ENCODE measurements at places on chromosomes 7 and 10.

DNA sequence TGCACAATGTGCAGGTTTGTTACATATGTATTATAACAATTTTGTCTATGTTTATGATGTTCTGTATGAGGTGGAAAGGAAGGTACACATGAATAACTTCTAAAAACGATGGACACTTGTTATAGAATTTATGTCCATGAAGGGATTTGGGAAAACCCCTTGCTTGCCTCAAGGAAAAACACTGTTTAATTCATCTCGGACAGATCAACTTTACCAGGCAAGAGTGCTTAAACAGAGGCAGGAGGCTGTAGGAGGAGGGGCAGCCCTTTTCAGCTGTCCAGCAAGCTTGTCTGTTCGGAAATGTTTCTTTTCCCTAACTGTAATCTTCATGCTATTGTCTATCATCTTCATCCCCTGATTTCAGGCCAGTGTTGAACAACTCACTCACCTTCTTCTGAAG lies 200.9 kb downstream of the CDC14C start:
- no peak for DNase-seq

GRCh38 chr7:27462575-27463270 lies 200.0 kb downstream of the HIBADH start:
- DNase-seq, result no peak

GRCh38 chr7:45123913-45124710 lies 12.6 kb upstream of the TBRG4 start:
- DNase-seq, result no peak

GRCh38 chr10:23343591-23344240 lies 881 bp downstream of the C10orf67 start:
- peak; percentile 57 for DNase-seq

DNA sequence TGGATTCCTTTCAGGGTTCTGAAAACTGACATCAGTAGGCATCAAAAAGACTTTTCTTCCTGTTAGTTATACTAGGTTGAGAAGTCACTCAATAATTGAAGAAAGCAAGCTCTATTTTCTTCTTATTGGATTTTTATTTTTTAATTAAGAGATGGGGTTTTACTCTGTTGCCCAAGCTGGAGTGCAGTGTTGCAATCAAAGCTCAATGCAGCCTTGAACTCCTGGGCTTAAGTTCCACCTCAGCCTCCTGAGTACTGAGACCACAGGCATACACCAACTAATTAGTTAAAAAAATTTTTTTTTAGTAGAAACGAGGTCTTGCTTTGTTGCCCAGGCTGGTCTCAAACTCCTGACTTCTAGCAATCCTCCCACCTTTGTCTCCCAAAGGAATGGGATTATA lies 28.0 kb downstream of the PIP4K2A start:
- no peak for DNase-seq

- peak; percentile 52 for DNase-seq
Measured at GRCh38 chr7:38169847-38170246, 8.2 kb upstream of the STARD3NL start.

- no peak for DNase-seq
Measured at GRCh38 chr10:95245425-95246055, 45.3 kb downstream of the PDLIM1 start.

- DNase-seq, result no peak
Measured at GRCh38 chr7:3032256-3032655, 11.4 kb downstream of the CARD11 start.

- peak; percentile 39 for DNase-seq
Measured at GRCh38 chr10:112687647-112688046, 240.6 kb downstream of the VTI1A start.

GRCh38 chr7:34751725-34752643 lies 94.0 kb downstream of the NPSR1 start:
- no peak for DNase-seq

DNA sequence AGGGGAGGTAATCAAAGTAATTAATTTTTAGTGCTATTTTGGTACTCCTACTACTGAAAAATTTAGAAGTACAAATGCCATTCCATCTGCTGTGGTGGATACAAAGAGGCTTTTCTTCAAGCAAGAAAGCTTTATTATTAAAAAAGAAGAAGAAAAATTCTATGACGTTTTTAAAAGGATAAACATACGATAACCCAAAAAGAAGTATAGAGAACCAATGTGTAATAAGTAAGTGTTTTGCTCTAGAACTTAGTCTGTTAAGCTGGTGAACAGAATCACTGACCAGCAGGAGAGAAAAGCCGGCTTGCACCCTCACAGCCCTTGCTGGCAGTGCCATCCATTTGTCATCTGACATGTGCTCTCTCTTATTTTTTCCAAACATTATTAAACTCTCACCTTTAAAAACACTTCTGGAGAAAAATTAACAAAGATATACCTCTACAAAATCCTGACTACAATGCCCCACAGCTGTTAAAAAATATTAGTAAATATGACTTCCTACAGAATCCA lies 81.5 kb downstream of the SRPK2 start:
- DNase-seq, result no peak

GRCh38 chr7:7177044-7177517 lies 5.3 kb upstream of the C1GALT1 start:
- DNase-seq, result peak; percentile 83

- peak; percentile 45 for DNase-seq
Measured at GRCh38 chr10:78312197-78313047, 278.8 kb downstream of the RPS24 start.

DNA sequence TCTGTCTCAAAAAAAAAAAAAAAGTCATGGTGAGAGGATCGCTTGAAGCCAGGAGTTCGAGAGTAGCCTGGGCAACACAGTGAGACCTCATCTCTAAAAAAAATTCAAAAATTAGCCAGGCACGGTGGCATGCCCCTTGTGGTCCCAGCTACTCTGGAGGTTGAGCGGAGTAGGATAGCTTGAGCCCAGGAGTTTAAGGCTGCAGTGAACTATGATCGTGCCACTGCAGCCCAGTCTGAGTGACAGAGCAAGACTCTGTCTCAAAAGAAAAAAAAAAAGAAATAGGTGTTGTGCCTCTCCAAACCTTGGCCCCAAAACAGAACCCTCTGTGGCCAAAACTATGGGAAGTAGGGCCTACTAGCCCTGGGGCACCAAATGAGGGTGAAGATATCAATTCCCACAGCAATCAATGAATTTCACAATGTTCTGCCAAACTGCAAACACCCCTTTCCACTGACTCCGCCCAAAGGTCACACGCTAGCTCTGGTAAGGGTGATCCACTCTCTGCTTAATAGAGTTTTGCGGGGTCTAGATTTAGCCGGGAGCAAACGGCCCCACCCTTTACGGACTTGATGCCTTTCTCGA lies 16.9 kb downstream of the SSC4D start:
- no peak for DNase-seq

GRCh38 chr10:8444630-8445029 lies 390.1 kb downstream of the GATA3 start:
- peak; percentile 27 for DNase-seq

DNA sequence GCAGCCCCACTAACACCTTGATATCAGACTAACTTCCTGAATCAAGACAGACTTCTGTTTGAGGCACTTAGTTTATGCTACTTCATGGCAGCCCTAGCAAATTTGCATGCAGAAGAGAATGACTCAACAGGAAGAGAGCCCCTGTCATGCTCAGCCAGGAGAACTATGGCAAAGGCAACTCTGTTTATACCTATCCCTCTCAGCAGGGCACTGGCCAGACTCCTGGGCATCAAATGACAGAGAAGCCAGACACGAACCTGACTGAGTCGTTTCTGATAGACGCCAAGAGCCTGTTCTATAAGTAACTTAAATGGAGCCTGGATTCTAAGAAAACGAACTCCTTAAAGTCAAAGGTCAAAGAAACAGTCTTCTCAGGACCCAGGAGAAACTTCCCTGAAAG lies 50.9 kb upstream of the UNC5B start:
- DNase-seq, result no peak

- DNase-seq, result no peak
Measured at GRCh38 chr7:136066304-136067143, 89.4 kb upstream of the MTPN start.

DNA sequence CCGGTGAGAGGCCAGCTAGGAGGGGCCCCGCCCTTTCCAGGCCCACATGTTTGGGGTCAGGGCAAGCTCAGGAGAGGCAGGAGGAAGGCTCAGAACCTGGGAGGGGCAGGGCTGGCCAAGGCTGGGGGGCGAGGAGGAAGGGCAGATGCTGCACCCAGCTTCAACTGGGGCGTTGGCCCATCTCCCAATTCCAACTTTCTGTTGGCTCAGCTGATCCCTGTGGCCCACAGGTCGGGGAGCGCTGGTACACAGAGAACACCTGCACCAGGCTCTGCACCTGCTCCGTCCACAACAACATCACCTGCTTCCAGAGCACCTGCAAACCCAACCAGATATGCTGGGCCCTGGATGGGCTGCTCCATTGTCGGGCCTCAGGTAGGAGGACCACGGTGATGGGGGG lies 40.1 kb downstream of the ZAN start:
- DNase-seq, result no peak

GRCh38 chr7:70259502-70259901 lies 661.2 kb downstream of the AUTS2 start:
- DNase-seq, result peak; percentile 53

DNA sequence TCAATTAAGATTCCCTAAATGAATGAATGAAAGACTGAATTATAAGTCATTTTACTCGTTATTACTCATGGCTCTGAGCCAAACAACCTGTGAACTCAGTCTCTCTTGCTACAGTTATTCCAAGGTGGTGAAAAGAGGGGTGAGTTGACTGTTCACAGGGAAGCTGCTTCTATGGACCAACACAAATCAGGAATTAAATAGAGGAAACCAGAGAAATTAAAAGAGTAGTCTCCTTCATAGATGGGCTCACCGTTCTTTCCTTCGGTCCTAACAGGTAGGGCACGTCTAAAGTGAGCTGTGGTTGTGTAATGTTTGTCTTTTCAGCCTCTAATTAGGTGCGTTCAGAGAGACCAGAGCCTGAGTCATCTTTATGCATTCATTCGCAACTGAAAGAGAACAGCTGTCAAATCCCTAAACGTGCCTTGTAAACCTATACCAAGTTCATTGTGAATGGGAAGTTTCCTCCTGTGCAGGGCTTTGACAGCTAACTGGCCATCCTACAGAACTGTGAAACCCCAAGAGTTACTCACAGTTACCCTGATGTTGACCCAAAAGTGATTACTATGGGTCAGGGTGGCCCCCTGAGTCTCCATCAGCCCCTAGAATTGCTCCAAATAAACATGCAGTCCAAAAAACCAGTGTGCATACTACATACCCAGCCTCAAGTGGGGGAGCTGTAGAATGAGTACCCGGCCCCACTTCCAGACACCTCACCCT lies 18.2 kb upstream of the C10orf53 start:
- DNase-seq, result no peak

GRCh38 chr10:125146791-125147579 lies 13.4 kb downstream of the CTBP2 start:
- DNase-seq, result peak; percentile 56

GRCh38 chr10:16698461-16698860 lies 118.8 kb downstream of the RSU1 start:
- DNase-seq, result no peak

GRCh38 chr10:103281753-103282152 lies 4.8 kb downstream of the INA start:
- DNase-seq, result peak; percentile 8

DNA sequence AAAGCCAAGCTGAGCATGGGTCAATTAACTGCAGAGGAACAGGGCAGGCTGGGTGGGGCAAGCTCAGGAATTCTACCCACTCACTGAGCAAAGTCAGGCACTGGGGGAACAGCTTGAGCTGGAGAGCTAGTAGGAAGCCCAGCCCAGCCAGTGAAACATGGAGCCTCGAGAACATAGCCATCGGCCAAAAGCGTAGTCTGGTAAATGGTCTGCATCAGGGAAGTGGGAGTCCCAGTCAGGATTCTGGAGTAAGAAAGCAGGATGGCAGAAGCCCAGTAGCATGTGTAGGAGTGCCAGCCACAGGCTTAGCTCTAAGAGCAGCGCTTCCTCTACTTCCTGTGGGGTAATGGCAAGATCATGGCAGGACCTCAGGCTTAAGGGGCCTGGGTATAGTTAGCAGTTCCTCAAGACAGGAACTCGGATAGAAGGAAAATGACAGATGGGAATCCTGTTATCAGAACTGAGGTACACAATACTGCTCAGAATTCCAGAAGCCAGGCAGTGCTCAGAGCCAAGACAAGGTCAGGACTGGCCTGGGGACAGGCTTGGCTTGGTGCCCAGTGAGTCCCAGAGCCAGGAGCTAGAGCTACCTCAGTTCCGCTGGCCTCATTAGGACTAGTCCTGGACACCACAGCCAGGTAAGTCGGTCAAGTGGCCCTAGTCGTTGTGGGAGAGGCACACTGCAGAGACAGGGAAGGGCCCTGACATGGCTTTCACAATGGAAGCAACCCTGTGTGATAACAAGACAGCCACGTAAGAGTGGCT lies 65.4 kb upstream of the MXI1 start:
- DNase-seq, result no peak

GRCh38 chr7:140810830-140811556 lies 113.7 kb downstream of the BRAF start:
- peak; percentile 54 for DNase-seq

DNA sequence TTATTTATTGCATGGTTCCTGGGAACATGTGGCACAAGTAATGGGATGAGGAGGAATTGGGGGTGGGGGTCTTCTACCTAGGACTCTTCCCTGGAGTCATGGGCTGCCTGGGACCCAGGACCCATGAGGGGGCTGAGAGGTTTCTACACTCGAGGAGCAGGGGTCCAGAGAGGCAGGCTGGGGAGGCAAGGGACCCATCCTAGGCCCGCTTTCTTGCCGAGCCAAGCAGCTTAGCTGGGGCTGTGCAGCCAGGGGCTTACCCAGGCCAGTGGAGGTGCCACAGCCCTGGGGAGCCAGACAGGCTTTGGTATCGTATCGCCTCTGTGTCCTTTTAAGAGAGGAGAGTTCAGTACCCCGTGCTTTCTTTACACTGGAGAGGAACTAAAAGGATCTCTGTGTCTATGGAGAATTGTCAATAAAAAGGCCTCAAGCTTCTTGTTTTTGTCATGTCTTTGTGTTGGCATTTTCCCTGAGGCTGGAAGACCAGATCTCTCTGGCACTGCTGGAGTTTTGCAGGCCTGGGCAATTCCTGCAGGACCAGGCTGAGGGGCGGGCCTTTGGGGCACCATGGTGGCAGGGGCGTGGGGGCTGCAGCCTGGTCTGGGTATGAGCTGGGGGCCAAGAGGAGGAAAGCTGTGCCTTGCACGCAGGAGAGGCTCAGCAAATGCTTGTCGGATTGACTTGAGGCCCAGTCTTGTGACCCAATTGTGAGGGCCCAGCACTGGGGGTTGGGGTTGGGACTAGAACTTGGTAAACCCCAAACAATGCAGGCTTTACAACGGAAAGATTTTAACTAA lies 11.1 kb downstream of the SFRP5 start:
- DNase-seq, result no peak

- no peak for DNase-seq
Measured at GRCh38 chr7:79877874-79878465, 256.7 kb upstream of the GNAI1 start.

GRCh38 chr10:46236546-46236887 lies 50.3 kb upstream of the ANTXRL start:
- DNase-seq, result no peak
